ENCODE measurements at places on chromosomes 11 and 22.

DNA sequence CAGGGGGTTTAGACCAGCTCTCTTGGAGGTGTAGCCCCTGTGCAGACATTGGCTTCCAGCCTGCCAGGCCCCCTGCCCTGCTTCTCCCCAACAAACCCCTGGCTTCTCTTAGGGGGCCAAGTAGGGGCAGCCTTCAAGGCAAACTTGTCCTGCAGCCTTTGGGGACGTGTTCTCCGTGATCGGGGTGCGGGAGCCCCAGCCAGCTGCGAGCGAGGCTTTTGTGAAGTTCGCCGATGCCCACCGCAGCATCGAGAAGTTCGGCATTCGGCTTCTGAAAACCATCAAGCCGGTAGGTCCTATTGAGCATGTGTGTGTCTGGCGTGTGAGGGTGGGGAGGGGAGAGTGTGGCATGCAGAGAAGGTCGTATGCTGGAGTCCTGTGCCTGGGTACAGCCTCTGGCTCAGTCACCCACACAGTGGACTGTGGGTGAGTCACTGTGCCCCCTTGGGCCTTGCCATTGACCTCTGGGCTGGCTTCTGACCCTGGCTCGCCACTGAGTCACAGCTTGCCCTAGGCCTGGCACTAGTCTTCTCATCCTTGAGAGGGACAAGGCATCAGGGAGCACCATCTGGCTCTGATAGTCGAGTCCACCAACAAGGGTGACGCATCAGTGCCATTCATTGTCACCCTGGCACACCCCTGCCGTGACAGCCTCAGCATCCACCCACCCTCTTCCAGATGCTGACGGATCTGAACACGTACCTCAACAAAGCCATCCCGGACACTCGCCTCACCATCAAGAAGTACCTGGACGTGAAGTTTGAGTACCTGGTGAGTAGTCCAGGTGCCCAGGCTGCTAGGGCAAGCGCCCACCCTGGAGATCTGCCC lies 11.4 kb downstream of the SLC16A8 start:
- no peak for ATAC-seq

DNA sequence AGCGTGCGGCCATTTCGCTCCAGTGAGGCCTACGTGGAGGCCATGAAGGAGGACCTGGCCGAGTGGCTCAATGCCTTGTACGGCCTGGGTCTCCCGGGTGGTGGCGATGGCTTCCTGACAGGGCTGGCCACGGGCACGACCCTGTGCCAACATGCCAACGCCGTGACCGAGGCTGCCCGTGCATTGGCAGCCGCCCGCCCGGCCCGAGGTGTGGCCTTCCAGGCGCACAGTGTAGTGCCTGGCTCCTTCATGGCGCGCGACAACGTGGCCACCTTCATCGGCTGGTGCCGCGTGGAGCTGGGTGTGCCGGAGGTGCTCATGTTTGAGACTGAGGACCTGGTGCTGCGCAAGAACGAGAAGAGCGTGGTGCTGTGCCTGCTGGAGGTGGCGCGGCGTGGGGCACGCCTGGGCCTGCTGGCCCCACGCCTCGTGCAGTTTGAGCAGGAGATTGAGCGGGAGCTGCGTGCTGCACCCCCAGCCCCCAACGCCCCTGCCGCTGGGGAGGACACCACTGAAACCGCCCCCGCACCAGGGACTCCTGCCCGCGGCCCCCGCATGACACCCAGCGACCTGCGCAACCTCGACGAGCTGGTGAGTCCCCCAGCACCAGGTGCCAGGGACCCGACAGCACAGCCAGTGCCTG lies 1.8 kb downstream of the GAS2L1 start:
- ATAC-seq, result no peak

DNA sequence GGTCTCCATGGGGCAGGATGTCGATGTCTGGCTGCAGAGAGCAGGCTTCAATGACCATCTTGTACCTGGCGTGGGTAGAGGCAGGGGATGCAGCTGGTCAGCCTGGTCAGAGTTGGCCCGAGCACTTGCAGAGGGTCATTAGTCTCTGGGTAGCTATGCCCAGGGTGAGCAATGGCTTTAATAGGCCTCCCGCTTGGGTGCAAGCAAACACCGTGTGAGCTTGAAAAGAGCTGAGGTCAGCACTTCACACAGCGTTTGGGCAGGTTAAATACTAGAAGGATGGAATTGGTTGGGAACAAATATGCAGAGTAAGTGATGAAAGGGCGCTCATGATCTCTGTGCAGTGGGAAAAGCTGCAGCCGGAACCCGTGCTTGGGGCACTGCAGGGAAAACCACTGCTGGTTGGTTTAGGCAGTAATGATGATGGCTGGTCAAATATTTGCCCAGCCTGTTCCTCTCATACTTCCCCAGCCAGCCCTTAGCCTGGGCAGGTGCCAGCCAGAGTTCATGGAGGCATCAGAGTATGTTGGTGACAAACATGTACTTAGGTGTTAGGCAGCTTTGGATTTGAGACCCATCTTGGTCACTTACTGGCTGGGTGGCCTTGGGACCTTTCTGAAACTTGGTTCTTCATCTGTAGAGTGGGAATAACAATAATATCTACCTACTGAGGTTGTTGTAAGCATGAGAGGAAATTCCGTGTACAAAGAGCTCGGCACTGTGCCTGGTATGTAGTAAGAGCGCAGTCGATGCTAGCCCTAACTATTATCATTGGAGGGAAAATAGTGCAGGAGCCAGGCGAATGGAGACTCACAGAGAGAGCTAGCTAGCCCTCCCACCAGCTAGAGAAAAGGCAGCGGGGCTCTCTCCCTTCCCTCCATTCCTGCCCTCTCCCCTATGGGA lies 25.2 kb upstream of the KCNJ11 start:
- ATAC-seq, result no peak

DNA sequence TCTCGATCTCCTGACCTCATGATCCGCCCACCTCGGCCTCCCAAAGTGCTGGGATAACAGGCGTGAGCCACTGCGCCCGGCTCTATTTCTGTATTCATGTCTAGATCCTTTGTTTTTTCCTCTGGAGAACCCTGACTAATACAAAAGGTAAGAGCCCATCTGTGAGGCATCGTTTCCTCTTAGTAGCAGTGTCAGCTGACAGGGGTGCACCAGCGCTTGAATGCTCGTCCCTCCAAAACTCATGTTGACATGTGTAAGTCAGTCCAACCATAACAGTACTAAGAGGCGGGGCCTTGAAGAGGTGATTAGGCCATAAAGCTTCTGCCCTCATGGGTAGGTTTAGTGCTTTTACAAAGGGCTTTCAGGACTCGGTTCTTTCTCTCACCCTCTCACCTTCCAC lies 470.1 kb upstream of the B3GAT1 start:
- no peak for ATAC-seq

- no peak for ATAC-seq
Observed at GRCh38 chr11:78038697-78039313, 15.7 kb upstream of the KCTD14 start.

DNA sequence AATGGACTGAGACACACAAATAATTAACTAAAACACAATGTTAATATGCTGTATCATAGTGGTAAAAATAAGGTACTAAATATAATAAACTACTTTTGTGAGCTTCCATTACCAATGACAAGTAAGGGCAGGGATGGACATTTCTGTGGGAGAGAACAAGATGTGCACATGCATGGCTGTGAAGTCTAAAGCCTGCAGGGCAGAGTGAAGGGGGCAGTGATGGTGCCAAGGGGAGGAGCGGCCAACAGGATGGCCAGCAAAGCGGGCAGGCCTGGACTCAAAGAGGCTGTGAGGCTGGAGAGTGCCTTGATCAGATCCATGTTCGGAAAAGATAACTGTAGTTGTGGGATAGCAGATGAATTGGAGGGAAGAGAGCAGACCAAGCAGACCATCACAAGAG lies 12.5 kb downstream of the DESI1 start:
- ATAC-seq, result no peak

DNA sequence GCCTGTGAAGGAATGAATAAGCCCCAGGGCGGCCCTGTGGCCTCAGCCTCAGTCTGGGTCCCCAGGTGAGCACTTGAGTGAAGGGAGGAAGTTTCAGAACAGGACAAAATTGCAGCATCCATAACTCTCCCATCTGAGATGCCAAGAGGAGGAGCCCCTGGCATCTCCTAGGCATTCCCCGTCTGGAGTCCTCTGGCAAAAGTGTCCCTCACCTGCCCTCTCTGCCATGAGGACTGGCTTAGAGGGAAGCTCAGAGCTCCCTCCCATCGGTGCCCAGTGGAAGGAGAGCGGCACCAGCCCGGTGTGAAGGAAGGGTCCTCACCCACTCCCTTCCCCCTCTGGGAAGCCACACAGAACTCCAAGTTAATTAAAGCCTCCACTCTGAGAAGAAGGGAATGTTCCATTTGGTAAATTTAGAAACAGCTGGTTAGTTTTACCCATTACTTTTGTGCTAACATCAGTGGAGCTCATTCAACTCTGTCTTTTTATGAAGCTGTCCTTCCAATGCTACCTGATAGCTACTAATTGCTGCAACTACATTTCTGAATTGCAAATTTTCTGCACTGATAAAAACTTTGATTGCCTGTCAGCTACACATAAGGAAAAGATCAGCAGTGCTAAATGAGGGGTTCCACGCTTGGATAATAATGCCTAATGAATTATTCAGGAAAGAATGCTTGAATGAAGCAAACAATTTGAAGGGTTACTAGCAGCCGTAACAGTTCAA lies 123.3 kb upstream of the RCN1 start:
- ATAC-seq, result no peak

DNA sequence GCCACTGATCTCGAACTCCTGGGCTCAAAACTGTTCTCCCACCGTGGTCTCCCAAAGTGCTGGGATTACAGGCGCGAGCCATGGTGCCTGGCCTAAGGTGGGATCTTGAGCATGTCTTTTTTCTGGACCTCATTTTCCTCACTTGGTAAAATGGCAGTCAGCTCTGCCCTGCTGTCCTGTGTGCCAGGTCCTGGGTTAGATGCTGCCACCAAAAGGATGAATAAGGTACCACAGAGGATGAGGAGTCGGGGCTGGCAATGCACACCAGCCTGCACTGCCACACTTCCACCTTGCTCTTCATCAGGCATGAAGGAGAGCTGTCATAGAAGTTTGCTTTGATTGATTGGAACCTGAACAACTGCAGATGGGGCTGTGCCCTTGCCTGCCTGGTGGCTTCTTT lies 32.3 kb downstream of the ACO2 start:
- no peak for ATAC-seq

GRCh38 chr11:20363149-20363499 lies 390 bp upstream of the HTATIP2 start:
- no peak for ATAC-seq

DNA sequence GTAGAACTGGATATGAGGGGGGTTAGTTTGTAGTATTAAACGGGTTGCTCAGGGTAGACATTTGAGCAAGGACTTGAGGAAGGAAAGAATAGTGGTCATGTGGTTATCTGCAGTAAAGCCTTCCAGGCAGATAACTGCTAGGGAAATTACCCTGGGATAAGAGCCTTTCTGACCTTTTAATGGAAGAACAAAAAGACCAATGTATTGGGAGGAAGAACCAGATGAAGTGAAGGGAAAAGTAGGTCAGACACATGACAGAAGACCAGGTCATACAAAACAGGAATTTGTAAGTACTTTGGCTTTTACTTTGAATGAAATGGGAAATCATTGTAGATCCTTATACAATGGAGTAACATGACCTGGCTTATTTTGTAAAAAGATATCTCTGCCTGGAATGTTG lies 241.9 kb upstream of the CTSC start:
- no peak for ATAC-seq

DNA sequence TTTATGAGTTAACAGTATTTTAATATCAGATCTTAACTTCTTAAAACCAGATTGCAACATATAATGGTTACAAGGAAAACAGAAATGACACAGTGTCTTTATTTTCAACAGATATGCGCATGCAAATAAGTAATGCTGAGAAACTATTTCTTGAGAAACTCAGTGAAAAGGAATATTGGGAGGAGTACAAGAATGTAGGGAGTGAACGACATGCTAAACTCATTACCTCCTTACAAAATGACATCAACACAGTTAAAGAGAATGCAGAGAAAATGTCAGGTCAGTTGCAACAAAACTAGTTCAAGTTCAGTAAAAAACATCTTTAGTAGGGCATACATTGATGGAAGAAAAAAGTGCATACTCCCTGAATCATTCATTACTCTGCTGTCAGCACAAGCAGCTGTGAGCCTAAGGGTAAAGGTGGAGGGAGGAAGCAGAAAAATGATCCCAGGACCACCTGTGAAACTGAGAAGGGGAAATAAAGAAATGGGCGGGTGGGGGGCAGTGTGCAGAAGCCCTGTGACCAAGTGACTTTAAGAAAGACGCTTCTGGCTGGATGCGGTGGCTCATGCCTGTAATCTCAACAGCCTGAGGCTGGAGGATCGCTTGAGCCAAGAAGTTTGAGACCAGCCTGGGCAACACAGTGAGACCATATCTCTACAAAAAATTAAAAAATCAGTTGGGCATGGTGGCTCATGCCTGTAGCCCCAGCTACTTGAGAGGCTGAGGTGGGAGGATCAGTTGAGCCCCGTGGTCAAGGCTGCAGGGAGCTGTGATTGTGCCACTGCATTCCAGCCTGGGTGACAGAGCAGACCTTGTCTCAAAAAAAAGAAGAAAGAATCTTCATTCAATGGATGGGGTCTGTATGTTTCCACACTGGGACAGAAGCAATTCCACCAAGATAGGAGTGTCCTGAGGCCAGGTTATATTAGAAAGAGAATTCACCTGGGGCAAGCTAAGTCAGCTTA lies 31.2 kb downstream of the CCDC83 start:
- ATAC-seq, result no peak

- no peak for ATAC-seq
Observed at GRCh38 chr22:22342697-22343580, 98.4 kb downstream of the VPREB1 start.

DNA sequence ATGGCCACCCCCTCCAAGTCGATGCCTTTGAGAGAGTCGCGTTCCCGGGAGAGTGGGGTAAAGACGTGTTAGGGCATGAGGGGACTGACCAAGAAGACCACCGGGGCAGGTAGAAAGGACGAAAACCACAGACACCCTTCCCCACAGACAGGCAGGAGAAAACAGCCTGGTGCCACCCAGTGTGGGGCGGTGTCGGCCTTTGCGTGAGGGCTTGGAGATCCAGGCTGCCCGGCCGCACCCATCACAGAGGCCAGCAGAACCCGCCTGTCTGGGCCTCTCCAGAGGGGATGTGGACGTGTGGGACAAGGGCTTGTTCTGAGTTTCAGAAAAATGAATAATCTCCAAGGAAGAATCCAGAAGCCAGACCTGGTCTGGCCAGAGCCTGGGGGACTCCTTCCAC lies 30.8 kb downstream of the DAGLA start:
- peak; percentile 2 for ATAC-seq

DNA sequence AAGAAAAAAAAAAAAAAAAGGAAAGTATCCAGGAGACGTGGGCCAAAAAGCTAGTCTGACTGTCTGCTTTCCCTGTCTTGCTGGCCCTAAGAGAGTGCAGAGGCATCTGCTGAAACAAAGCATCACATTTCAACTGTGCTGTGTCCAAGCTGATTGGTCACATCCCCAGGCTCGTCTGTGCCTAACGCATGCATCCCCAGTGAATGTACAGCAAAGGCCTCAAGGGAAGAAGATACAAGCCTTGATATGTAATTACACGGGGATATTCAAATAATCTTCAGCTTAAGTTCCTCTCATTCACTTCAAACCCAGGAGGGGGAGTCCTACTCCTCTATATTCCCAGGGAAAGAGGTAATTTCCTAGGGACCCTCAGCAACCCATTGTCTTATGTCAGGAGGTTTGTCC lies 5.4 kb upstream of the SORL1 start:
- ATAC-seq, result peak; percentile 37
